Myometrial cell (primary cell): ENCODE measurements at places on chromosomes 13 and 19. TPM values are rescaled to one million over a fixed set of nuclear protein-coding genes. Genes with fewer than 3 reads are reported as not detected.

FFAR1 gene
- total RNA-seq: not detected in 2 replicates

PTH2 gene
- not detected in 2 replicates for total RNA-seq

PRTN3 gene
- total RNA-seq: not detected in 2 replicates

ZNF382 gene
- total RNA-seq: 8.1 and 9.6 TPM in 2 replicates

ADAMTSL5 gene
- 3.5 and 12.6 TPM in 2 replicates for total RNA-seq

C19orf85 gene
- total RNA-seq: 0.29 TPM in 1 of 2 replicates, not detected in the other

ETV2 gene
- total RNA-seq: 1.4 TPM in 1 of 2 replicates, not detected in the other

VN1R2 gene
- total RNA-seq: not detected in 2 replicates

ADGRE2 gene
- 1.7 and 6.6 TPM in 2 replicates for total RNA-seq

ZNF333 gene
- 4.9 and 7.6 TPM in 2 replicates for total RNA-seq

PSG7 gene
- total RNA-seq: under 0.01 TPM in 1 of 2 replicates, not detected in the other

NLRP4 gene
- not detected in 2 replicates for total RNA-seq

POSTN gene
- 194 and 257 TPM in 2 replicates for total RNA-seq

C1QTNF9B gene
- total RNA-seq: 0.89 and 2.6 TPM in 2 replicates

ZNF320 gene
- 2.0 and 10.8 TPM in 2 replicates for total RNA-seq

SPTBN4 gene
- 0.18 and 2.6 TPM in 2 replicates for total RNA-seq

KLF1 gene
- total RNA-seq: not detected in 2 replicates

GPC5 gene
- not detected in 2 replicates for total RNA-seq

ZNF154 gene
- not detected in 2 replicates for total RNA-seq
